ENCODE measurements at places on chromosomes 12 and 14.

DNA sequence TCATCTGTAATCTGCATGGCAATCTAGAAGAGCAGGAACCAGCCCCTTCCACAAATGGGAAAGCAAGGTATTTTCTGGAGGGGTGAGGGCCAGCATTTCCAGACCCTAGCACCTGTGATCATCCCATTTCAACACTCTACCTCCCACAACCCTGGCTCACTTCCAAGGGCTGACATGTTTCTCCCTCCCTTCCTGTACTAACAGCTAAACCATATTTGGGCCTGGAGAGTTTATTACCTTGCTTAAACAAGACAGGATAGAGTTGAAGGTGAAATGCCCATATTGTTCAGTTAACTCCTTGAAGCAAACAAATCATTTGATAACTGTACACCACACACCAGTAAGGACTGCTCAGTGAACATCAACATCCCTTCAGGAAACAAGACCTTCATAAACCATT is 158.4 kb downstream of the PPM1H start:
- DNase-seq, result no peak

DNA sequence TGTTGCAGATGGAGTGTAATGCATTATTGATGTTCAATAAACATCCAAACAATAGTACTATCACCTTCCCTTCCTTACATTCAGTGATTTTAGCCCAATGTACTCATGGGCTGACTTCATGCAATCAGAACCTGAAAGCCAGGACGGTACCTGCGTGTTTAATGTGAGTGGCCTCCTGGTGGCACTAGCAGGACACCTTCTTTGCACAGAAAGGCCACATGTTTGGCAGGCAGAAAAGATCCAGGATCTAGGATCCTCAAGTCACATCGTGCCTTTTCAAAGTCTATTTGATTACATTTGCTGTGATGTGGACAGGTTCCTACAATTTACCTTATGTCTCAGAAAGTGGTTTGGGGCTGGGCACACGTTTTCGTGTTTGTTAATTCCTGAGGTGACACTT is 82.9 kb downstream of the NEDD1 start:
- peak; percentile 64 for DNase-seq

DNA sequence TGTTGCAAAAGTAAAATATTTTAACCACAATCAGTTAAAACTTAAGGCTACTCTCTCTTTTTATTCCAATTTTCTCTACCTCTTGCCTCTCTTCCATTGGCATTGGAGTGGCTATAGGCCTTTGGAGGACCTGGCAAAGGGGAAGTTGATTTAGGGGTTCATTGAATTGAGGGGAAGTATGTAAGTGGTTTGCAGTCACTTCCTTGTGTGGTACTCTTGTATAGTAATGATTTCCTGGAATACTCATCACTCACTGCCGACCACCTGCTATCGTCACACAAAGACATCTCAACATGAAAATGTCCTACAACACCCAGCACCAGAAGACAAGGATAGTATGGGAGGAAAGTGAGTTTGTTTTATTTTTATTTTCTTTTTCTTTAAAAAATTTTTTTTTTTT is 45.7 kb upstream of the CPM start:
- DNase-seq, result no peak

GRCh38 chr12:262817-263216 is at the start of gene SLC6A13:
SLC6A13 (minus strand) TSS chr12:262836; CDS start chr12:260052, 2,784 bp downstream.
- DNase-seq, result no peak

GRCh38 chr14:64930085-64930843 is 12.3 kb downstream of the GPX2 start:
- no peak for DNase-seq

DNA sequence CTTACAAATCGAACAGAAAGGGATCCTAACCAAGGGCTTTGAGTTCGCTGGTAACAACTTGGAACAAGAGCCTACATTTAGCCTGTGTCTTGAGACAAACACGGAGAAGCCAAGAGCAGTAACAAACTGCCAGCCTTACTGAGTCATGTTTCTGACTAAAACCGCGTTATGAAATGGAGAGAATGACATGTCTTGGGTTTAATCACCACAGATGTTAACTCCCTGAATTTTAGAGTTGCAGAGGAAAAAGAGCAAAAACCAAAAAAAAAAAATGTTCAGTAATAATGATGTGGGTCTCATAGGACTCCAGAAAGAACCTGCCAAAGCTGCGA is 1.0 kb downstream of the BLTP3B start:
- DNase-seq, result peak; percentile 85

DNA sequence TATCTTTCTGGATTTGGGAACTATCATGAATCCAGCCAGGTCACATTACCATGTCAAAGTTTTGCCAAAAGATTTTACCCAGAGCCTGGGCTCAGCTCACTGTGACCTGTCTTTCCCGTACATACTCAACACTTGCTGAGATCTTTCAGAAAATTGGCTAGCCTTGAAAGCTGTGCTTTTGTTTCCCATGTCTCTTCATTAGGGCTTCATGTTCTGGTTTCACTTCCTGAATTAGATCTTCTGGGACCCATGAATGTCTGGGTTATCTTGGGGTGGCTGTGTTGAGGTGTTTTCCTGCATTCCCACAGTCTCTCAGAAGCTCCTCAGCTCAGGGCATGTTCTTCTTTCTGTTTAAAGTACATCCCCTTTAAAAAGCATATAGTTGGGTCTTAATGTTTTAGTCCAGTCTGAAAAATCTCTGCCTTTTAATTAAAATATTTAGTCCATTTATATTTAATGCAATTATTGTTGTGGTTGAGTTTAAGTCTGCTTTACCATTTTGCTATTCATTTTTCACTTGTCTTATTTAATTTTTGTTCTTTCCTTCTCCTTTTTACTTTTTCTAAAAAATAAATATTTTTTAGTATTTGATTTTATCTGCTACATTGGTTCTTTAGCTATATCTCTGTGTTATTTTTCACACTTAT is 242.7 kb downstream of the VRK1 start:
- DNase-seq, result no peak

DNA sequence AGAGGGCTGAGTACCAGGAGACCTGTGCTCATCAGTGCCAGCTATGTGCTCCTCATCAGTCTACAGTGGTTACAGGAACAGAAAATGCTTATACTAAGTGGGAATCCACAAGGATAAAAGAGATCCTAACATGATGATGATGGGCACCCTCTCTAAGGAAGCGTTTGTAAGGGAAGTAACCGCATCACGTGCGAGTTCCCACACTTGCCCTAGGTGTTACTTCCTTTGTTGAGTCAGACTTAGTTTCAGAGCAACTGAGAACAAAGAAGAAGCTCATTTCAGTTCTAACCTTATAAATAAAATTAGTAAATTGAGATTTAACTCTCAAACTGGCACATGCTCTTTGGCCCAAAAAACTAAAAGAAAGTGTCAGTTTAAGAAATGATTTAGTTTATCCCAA is 956.4 kb upstream of the TMEM132C start:
- no peak for DNase-seq

DNA sequence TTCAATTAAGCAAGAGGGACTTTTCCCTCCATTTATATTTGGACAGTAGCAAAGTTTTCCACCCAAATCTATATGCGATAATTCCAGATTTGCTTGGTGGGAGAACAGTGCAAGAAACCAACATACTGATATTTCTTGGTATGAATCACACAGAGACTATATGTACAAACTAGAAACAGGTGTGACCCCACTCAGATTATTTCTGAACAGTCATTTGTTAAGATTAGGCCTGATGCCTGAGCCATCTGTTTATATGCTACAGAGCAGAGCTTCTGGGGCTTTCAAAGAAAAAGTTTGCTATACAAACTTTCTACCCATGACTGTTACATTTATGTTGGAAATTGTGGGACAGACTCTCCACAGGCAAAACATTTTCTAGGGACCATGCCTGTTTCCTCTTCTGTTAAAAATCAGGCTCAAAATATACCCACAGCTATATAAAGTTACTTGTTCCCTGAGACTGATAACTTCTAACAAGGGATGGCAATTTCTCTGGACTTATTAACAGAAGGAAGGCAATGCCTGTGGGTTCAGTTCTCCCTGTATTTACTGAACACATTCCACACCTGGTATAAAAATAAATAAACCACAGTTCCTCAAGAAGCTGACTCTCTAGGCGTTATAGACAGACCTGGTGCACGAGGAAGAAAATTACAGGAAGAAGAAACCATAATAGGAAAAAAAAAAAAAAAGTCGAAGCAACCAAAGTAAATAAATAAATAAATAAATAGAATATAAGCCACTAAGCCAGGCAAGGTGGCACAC is 8.0 kb downstream of the PTPN21 start:
- DNase-seq, result no peak

DNA sequence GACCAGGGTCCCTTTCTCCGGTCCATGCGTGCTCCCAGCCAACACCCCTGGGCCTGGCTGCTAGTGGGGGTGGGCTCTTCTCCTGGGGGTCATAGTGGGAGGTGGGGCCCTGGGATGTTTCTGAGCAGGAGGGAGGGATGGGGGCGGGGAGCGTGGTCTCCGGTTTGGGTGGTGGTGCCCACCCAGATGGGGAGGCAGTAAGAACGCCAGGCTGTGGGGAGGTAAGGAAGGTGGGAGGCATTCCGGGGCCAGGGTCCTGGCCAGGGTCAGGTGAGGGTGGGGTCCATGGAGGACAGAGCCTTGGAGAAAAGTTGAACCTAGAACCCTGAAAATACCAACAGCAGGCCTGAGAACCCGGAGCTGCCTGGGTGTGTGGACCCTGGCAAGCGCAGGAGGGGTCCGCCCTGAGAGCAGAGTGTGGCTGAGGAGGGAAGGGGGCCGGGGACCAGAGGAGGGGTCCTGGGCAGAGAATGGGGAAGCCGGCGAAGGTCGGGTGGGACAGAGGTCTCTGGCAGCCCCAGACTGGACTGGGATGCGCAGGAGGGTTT is 5.7 kb downstream of the CRIP2 start:
- DNase-seq, result no peak

DNA sequence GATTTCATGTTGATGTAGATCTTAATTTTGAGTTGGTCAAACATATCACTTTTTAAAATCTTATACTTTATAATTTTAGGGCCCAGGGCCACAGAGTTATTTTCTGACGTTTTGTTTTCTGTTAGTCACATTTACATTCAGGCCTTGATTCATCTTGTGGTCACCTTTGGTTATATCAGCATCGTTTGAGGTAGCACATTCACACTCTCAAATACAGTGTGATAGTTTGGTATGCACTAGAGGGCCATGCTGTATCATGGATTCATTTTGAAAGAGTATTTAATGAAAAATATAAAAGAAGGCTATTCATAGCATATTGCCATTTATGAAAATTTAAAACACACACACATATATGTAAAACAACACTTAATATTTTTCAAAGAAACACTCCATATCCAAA is 274.6 kb downstream of the RAD51B start:
- no peak for DNase-seq

DNA sequence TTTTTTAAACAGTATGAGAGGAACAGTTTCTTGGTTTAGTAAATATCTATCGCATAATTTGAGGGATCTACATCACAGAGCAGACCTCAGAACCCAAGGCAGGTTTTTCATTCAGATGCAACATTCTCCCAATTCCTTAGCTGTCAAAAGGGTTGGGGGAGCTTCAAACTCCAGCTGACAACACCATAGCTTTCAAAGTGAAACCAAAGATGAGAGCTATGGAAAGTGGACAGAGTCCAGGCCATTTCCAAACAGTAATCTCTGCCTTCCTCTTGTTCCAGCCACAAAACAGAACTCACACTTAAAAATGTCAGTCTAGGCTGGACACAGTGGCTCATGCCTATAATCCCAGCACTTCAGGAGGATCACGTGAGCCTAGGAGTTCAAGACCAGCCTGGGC is 87.8 kb downstream of the SPRING1 start:
- no peak for DNase-seq

DNA sequence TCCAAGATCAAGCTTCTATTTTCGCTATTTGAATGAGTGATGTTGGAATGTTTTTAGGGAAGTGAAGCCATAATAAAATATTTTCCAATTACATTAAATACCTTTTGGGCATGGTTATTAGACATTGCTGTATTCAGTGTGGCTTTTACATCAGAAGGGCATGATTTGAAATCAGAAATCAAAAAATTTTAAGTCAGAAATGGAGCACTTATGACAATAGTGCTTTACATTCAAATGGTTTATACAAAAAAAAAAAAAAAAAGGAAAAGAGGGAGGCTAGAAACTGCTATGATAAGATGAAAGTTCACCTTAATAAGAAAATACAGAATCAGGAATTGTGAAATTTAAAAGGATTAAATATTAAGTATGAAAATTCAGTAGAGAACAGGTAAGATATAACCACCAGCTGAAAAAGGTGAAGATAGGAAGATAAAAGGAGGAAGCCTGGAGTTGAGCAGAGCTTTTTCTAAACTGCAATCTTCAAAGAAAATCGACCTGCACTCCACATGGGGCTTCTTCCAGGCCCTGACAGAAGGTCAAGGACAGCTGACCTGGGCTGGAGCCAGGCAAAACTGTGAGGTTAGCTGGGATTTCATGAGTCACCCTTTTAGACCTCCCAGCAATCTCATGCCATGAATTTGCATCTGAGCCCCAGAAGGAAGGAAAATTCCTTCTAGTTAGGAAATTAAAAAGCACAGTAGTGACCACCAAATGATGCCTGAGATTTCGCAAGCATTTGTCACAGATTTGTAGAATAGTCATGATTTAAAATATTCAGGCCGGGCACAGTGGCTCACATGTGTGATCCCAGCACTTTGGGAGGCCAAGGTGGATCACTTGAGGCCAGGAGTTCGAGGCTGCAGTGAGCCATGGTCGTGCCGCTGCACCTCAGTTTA is 23.4 kb upstream of the BMP4 start:
- DNase-seq, result no peak

DNA sequence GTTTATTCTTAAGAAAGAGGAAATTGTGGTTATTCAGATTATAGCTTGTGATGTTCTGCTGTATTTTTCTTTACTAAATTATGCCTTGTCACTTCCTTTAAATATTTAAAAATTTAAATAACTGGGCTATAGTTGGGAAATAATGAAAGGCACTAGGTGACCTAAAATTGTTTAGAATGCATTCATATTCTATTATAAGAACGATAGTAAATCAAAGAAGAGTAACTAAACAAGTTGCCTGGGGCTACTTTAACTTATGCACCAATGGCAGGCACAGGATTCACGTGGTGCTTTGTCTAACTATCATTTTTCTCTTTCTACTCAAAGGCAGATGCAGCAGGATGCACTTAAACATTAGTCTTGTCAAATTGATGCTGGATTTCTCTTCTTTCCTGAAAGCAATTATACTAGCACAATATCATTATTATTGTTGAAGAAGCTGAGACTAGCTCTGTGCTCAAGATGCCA is 190.7 kb upstream of the PPFIA2 start:
- peak; percentile 69 for DNase-seq

Data from OCI-M1 (cell line).